ENCODE measurements at places on chromosomes 7 and 10.

DNA sequence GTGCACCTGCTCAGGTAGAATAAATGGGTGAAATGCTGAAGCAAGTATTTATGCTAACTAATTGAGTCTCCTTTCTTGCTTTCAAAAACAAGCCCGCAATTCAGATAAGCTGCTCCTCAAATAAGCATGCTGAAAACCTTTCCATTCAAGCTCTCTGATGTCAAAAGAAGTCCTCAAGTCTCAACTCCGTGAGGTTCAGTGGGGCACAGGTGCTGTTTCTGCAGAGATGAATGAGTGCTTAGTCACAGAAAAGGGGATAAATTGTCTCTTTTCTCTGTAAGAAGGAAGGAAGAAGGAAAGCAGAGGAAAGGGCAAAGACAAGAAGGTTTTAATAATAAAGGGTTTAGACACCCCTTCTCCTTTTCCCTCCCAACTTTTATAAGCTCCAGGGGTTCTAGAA, 229.8 kb upstream of the NPY start:
- no peak for DNase-seq

- no peak for DNase-seq
These were observed 78.1 kb upstream of the CYTH3 start for GRCh38 chr7:6350433-6351058.

GRCh38 chr7:34086981-34087380, 181.6 kb downstream of the BMPER start:
- no peak for DNase-seq

GRCh38 chr7:44881066-44881600, 4.2 kb downstream of the PURB start:
- DNase-seq = no peak

DNA sequence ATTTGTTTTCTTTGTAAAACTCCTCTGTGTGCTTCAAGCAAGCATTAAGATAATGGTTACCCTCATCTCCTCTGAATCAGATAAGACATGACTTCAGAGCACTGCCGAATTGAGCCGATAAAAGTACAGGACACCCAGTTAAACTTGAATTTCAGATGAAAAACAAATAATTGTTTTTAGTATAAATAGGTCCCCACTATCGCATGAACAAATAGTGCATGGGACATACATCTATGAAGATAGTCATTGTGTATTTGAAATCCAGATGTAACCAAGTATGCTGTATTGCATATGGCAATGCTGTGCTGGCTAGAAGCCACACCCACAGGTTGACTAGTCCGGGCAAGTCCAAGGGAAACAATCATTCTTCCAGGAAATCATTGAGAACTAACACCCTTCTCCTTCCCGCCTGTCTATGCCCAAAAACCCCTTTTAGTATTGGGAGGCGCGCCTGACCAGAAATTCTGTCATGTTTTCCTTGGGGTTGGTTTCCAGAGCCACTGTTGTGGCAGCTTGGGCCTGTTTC, 12.6 kb upstream of the FGFR2 start:
- DNase-seq = no peak

DNA sequence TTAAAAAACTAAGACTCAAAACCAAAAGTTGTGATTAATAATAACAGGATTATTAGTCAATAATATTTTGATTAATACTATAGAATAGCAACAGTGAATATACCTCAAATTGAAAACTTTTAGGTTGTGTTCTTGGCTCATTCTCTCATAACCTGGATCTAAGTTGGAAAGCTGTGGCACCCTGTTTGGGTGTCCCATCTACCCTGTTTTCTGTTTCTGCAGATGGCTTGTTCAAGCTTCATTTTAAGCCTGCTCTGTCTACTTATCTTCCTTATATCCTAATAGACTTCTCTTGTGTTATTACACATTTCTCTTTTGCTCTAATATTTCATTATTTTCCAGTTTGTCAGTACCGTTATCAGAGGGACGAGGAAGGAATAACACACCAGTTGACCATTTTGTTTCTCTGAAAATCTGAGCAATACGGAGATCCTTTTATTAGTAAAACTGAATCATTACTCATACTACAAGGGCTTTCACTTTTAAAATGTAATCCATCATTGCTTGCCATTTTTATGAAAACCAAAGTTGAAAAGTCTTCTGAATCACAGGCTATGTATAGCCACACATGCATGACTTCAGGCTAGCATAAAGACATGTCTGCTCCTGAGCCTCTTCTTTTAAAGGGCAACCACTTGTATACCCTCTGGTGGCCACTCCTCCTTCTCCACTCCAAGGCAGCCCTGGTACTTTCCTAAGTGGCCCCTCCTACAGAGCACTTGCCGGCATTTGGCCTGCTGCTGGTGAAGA, 22.3 kb downstream of the COX15 start:
- DNase-seq = no peak

DNA sequence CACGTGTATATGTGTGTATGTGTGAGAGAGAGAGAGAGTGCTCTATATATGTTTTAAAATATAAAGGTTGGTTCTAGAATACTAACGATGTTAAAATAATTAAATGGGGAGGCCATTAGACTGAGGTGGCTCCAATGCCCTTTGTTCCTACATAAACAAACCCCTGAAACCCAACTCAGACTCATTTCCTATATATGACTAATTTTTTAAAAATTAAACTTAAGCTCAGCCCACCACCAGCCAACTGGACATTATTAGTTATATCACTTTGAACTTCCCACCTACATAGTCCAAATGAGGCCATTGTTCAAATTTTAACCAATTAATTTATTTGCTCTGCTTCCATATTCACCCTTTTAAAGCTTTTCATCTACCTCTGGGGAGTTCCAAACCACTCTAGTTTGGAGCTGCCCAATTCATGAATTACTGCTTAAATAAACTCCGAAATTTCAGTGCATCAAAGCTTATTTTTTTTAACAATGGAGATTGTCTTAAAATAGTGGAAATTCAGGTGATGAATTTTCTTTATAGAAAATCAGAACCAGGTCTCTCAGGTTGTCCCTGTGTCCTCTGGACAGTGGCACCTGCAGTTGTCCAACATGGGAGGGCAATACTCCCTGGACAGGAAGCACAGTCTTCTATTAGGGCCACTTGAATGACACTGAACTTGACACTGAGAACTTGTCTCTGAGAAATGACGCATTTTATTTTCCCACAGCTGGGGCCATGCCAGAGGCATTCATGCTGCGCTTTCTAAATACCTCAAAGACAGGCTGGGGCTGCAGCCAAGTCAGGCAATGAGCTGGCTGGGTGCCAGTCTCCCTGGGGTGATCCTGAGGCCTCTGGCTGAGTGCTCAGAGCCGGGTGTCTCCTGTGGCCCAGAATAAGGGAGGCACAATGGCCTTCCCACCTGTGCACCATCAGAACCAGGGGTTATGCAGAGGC, 109.5 kb upstream of the TMEM72 start:
- DNase-seq = no peak

- no peak for DNase-seq
These were observed 89.2 kb upstream of the CAPZA2 start for GRCh38 chr7:116772926-116773749.

- DNase-seq = no peak
These were observed 353.6 kb downstream of the CRPPA start for GRCh38 chr7:16067711-16068110.

DNA sequence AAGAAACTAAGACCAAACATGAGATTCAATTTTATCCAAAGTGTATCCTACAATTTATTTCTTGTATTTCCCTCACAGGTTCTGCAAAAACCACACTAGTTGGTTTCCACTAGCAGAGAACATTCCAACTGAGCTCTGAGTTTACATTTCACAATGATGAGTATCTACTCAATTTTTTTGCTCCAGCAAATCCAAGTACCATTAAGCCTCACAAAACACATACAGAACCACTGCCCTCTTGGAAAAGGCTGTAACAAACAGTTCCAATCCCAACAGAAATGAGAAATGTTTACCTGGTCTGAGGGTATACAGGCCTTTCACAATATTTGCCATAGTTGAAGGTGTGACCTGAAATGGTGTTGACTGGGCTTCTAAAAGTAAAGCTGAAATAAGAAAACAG, 59.9 kb downstream of the CACUL1 start:
- DNase-seq = no peak

- DNase-seq = no peak
These were observed 7.9 kb downstream of the LDB1 start for GRCh38 chr10:102112210-102112817.

GRCh38 chr10:35934642-35934995, 292.5 kb upstream of the FZD8 start:
- no peak for DNase-seq

DNA sequence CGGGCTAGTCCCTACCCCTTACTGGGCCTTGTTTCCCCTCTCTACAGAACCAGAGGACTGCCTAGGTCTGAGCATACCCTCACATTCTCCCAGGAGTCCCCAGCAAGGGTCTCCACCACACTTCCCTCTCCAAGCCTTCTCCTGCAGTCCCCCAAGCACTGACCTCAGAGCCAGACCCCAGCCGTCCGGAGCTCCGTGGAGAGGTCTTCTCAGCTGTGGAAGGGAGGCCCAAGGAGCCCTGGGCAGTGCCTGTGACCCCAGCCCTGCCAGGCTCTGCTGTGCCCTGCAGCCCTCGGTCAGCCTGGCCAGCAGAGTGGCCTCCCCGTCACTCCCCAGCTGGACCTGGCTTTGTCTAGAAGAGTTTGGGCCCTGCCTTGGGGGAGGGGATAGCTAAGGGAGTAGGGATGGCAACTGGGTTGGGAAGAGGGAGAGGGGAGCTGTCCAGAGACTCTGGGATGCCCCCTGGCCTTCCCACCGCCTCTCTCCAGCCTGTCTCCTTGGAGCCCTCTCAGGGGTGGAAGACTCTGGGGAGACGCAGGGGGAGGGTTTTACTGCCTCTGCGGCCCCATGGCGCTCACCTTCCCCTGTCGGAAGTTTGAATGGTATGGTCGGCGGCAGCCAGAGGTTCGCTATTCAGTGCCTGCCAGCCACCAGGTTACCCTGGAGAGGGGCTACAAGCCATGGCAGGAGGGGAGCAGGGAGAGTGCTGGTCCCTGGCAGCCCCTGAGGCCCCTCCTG, at the start of gene C10orf105:
TSS of gene C10orf105 (minus strand) at position 315 of the 738 bp plus-strand sequence. CDS start 3,441 bp downstream, outside the sequence.
- no peak for DNase-seq

GRCh38 chr7:36651404-36651803, 72.9 kb downstream of the AOAH start:
- no peak for DNase-seq

DNA sequence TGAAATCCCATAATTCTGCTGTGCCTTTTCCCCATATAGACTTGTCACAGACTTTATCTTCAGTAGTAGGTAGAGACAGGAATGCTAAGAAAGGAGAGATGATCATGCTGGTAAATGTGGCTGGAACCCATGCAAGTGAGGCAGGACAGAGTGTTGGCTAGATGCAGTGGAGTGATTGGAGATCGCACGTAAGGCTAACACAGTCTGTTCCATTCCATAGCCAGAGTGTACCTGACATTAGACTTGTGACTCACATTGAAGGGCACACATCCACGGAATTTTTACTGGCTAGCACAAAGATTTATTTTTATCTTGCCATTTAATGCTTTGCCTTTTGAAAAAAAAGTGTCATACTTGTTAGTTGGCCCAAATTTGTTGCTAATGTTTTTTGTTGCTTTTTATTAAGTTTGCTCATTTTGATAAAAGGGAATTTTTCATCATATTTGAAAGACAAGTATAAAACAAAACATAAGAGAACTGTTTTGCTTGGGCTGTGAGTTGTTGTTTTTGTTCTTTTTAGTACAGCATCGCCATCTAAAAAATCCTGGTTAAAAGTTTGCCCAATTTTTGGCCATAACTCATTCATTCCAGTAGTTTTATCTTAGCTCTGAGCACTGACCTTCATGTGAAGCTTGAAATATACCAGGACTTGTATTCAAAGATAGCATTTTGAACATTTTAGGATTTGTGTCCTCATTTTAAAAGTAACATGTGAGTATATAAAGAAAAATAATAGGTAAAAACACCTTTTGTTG, 81.0 kb downstream of the CPED1 start:
- DNase-seq = no peak

DNA sequence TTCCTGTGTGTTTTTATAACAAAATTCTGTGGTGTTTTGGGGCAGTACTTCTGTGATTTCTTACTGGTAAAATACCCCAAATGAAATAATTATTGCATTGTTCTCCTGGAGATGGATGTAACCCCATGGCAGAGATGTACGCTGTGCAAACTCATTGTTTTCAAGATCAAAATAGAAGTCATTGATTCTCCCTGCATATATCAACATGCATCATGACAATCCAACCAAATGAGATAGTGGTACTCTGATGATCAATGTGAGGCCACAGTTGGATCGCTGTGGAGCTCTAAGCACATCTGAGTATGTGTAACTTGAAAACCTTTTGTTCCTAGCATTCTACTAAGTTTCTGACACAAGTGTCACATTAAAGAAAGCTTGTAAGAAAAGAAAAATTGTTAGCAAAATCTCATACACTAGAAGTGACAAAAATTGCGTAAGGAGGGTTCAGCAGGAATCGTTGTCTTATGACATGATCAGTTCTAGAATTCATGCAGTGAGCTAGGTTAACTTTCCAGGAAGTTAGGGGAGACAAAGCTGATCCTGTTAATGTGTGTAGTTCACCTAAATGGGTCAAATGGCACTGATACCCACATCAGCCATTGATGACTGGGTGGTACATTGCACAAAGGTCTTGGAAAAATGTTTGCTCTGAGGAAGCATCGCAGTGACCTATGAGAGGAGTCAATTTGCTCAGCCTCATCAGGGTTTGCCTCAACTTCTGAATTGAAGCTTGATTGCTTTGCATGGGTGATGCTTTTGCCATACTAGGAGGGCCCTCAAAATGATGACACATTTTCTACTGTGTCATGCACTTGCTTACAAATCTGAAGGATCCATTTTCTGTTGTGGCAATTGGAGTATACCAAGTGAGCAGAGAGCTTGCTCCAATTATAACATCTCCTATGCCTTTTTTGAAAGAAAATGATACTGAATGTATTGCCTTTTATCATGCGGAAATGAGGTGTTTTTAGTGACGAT, 145.1 kb downstream of the PLXDC2 start:
- no peak for DNase-seq

DNA sequence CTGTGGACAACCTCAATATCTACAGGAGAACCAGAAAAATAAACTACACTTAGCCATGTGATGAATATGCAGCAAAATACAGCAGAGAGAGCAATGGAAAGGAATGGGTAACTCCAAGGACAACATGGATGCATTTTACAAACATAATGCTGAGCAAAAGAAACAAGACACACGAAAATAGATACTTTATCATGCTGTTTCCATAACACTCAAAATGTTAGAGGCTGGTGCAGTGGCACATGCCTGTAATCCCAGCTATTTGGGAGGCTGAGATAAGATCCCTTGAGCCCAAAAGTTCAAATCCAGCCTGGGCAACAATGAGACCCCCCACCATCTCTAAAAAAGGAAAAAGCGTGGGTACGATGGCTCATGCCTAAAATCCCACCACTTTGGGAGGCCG, 8.3 kb downstream of the BCL7B start:
- no peak for DNase-seq

GRCh38 chr7:157537056-157537455, 200.3 kb downstream of the DNAJB6 start:
- DNase-seq = no peak

Measured in stimulated activated CD8-positive, alpha-beta memory T cell treated with anti-CD3 and anti-CD28 coated beads, Interleukin-4, amount 100 ng/mL, for 1 hour (primary cell).